MG63 (cell line): ENCODE measurements at places on chromosomes 2 and 18. TPM values are rescaled to one million over a fixed set of nuclear protein-coding genes. Genes with fewer than 3 reads are reported as not detected.

DNA sequence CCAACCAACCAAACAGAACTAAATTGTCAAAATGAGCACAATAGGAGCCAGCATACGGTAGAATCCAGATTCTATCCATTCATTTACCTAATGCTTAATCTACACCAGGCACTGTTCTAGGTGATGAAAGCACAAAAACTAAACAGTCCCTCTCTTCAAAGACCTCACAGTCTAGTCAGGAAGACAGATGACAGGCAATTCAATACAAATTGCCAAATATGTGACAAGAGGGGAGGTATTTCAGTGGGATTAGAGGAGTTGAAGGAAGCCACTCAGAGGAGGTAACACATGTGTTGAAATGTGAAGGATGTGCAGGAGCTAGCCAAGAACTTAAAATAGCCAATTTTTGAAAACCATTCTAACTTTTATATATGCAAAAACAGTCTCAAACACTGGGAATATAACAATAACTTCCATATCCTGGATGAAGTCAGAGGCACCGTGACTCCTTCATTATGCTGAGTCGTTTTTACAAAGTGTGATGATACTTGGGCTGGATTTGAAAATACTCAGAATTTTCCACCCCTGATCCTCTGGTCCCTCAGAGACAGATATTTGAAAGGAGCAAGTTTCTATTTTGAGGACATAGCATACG lies 204.9 kb downstream of the PID1 start:
- DNase-seq = no peak

GRCh38 chr2:239398521-239398921 lies 2.3 kb downstream of the HDAC4 start:
- DNase-seq = no peak

ALPG gene
- not detected in 2 replicates for total RNA-seq

GRCh38 chr2:240638512-240639160 lies 13.4 kb downstream of the GPR35 start:
- no peak for DNase-seq

DNA sequence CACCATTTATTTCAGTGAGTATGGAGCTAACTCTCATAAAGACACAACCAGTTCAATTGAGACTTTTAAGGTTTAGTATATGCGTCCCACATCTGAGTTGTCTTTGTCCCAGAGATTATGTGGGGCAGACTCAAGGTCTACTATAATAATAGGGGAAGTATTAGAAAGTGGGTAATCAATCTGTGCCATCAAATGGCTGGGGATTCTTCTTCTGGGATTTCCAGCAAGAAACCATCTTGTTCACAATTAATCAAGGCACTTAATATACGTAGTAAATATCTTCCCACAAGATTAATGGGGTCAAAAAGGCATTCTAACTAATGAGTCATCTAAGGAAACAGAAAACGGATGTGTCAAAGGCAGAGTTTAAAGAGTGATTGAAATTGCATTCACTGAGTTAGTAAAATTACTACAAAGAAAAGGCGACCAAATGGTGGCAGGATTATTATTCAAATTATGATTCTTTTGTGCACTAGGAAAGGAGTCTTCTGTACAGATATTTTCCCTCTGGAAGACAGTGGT lies 179.8 kb upstream of the REG3G start:
- no peak for DNase-seq

GRCh38 chr18:13289481-13290205 lies 71.1 kb downstream of the LDLRAD4 start:
- DNase-seq = no peak

- no peak for DNase-seq
Measured at GRCh38 chr2:83112858-83113257, 1346.2 kb downstream of the SUCLG1 start.

DNA sequence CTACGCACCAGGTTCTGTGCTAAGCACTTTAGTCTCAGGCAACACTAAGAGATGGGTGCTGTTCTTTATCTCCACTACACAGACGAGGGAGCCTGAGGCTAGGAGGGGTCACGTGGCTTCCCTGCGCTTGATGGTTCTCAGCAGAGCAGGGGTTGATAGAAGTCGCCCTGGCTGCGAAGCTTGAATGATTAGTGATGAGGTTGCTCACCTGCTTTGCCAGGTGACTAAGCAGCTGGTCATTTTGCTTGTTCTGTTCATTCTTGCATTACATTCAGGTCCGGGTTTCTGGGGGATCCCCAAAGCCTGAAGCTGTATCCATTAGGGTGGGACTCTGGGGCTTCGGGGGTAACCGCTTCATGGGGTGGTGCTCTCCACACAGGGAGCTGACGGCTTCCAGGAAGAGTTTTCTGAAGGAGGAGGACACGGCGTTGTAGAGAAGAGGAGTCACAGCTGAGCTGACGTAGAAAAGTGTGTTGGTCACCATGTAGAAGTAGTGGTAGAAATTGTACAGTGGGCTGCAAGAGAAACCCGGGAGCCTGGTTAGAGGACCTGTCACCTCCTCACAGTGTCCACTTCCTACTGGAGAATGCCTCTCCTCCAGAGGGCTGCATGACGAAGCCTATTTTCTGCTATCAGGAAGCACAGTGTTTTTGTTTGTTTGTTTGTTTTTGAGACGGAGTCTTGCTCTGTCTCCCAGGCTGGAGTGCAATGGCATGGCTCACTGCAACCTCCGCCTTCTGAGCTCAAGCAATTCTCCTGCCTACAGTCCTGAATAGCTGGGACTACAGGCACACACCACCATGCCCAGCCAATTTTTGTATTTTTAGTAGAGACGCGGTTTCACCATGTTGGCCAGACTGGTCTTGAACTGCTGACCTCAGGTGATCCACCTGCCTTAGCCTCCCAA lies 11.5 kb downstream of the NTSR2 start:
- no peak for DNase-seq

DNA sequence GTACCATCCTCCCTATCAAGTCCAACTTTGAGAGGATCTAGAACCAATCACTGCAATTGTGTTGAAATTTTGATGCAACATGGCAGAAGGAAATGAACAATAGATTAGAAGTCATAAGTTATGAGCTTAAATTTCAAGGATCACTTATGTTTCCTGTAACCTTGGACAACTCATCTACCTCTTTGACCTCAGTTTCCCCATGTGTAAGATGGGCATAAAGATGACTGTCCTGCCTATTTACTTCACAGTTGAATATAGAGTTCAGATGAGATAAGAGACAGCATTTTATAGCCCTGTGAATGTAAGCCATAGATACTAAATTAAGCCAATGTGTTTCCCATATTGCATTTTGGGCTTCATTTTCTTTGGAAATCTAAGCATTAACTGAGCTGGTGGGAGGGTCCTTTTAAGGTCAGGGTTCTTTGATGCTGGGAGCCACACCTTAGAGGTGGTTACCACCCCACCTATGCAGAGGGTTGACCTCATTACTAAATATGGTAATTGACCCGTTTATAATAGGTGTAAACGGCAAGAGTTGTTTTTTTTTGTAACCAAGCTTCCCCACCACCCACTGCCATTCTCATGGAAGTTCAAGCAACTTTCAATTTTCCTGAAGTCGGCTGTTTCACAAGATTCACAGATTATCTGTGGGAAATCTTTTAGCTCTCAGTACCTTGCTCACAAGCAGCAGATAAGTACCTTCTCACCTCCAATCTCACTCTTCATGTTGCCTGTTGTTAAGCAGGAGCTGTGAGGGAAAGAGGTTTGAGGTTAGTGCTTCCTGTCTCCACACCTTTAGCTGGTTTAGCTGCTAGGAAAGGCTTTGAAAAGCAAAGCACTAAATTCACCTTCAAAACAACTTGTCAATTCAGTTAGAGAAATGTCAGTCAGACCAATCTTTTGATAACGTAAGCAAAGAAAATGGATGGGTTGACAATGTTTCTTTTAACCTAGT lies 13.3 kb downstream of the CD28 start:
- DNase-seq = no peak

GRCh38 chr2:34787341-34787740 lies 1188.2 kb upstream of the FAM98A start:
- DNase-seq = no peak

OST4 gene
- total RNA-seq = 260 and 483 TPM in 2 replicates

CASP10 gene
- total RNA-seq = 0.91 and 4.7 TPM in 2 replicates

- DNase-seq = no peak
Measured at GRCh38 chr18:71327441-71327840, 1038.6 kb downstream of the SOCS6 start.

GRCh38 chr2:197514754-197515153 lies 1.1 kb upstream of the MOB4 start:
- no peak for DNase-seq

DNA sequence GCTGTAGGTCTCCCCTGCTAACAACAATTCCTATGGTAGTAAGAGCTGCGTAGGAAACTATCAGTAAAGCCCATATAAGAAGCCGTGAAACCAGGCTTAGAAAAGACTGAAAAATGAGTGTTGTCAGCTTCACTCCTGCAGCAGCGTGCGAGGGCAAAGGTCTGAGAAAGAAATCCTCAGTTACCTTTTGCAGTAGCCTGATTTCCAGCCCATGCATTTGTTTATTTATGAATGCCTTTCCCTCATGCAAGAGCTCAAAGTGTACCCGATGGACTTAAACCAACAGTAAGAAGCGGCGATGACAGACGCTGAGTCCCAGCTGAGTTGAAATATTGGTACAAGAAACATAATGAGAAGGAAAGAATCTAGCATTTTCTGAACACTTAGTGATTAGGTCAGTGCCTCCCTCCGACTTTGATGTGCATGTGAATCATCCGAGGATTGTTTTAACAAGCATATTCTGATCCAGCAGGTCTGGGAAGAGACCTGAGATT lies 15.0 kb upstream of the POLI start:
- DNase-seq = no peak

ARHGAP15 gene
- total RNA-seq = not detected in 2 replicates

- no peak for DNase-seq
Measured at GRCh38 chr18:59617468-59617932, 79.7 kb downstream of the CCBE1 start.

DNA sequence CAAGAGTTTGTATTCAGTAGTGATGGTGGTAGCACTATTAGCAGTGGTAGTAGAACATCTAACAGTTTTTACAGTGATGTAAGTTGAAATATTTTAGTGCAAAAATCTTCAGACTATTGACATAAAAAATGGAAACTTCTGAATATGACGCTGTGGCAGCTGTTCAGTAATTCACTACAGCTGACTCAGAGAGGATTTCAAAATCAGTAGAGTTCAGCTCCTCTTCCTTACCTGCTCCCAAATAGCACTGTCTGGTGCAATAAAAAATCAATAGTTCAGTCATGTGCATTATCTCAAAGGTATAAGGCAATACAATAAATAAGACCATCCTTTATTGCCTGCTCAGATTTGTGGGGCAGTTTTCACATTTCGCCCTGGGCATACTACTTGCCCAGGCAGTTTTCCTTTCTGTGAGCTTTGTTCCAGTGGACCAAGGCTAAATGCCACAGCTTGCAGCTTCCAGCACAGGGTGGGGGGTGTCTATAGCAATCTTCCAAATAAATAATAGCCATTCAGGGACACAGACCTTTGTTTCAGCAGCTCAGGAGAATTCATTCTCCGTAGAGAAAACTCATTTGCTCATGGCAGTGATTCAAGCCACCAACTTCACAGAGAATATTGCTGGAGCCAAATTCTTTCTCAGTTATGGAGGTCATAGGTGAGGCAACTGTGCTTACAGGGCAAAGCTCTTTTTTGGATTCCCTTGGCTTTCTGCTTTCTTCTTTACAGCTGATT lies 33.9 kb upstream of the GORASP2 start:
- no peak for DNase-seq

- DNase-seq = no peak
Measured at GRCh38 chr18:70221915-70222278, 16.4 kb upstream of the RTTN start.

SIX3 gene
- not detected in 2 replicates for total RNA-seq

TGIF1 gene
- 28.2 and 43.2 TPM in 2 replicates for total RNA-seq

DNA sequence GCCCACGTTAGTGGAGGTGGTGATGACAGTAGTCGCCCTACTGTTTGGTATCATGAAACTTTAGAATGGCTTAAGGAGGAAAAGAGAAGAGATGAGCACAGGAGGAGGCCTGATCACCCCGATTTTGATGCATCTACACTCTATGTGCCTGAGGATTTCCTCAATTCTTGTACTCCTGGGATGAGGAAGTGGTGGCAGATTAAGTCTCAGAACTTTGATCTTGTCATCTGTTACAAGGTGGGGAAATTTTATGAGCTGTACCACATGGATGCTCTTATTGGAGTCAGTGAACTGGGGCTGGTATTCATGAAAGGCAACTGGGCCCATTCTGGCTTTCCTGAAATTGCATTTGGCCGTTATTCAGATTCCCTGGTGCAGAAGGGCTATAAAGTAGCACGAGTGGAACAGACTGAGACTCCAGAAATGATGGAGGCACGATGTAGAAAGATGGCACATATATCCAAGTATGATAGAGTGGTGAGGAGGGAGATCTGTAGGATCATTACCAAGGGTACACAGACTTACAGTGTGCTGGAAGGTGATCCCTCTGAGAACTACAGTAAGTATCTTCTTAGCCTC lies 16.2 kb downstream of the MSH6 start:
- DNase-seq = no peak

DSC1 gene
- not detected in 2 replicates for total RNA-seq

STAT4 gene
- 1.1 and 2.5 TPM in 2 replicates for total RNA-seq

DNA sequence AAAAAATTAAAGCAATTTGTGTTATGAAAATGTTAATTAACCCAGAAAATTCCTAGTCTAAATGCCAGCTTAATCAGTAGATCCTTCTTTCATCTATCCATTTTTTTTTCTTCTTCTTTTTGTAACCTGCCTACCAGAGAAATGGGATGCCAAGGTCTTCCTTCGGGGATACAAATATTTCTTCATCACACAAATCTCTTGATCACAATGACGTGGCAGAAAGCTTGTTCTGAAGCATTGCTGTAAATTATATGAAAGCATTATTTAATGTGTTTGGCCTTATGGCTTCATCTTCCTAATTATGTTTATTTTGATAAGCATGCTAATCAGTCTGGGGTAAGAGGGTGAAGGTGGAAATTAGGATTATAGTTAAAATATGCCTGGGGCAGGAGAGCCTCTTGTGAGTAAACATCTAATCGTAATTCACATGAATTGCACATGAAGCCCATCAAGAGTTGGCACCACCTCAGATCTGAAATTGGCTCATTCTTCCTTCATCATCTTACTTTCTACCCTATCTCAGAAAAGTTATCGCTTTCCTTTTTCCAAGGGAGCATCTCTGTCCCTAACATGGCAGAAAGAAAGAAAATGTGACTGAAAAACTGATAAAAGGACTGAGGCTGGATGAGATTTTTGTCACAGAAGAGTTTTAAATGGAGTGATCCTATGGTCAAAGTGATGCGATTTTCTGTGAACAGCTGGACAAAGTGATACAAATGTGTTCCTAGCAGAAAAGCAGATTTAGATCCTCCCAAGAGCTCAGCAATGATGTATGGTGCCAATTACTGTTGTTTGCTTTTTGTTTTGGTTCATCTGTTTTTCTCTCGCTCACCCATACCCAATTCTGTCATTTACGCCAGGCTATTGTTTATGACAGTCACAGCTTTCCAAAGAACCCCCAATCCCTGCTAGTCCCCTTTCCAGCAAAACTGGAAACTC lies 76.9 kb upstream of the PMAIP1 start:
- no peak for DNase-seq

DNA sequence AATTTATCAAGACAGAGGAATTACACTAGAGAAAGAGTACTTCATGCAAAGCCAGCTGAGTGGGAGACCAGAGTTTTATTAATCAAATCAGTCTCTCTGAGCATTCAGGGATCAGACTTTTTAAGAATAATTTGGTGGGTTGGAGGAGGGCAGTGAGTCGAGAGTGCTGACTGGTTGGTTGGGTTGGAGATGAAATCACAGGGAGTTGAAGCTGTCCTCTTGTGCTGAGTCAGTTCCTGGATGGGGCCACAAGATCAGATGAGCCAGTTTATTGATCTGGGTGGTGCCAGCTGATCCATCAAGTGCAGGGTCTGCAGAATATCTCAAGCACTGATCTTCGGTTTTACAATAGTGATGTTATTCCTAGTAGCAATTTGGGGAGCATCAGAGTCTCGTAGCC lies 21.4 kb upstream of the PDCL3 start:
- no peak for DNase-seq

GRCh38 chr2:201660293-201660895 lies 17.1 kb upstream of the TMEM237 start:
- DNase-seq = no peak
